T1000 (cell line): ENCODE measurements at places on chromosomes 13 and 19.

GRCh38 chr19:3370728-3371591 is 4.6 kb downstream of the NFIC start:
- no peak for DNase-seq

DNA sequence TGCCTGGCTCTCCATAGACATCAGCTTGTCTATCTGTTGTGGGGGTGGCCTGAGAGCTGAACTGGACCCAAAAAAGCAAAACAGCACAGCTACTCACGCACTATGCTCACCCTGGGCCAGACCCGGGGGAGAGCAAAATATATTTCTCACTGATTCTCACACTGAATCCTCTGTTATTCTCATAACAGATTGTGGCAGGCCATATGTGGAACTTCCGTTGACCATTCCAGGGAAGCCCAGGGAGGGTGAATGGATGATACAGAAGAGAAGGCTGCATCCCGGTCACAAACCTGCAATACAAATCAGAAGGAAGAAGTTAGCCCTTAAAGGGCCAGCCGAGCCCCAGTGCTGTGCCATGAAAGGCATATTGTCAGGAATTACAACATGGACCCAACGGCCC is 362.5 kb downstream of the ZNF536 start:
- no peak for DNase-seq

DNA sequence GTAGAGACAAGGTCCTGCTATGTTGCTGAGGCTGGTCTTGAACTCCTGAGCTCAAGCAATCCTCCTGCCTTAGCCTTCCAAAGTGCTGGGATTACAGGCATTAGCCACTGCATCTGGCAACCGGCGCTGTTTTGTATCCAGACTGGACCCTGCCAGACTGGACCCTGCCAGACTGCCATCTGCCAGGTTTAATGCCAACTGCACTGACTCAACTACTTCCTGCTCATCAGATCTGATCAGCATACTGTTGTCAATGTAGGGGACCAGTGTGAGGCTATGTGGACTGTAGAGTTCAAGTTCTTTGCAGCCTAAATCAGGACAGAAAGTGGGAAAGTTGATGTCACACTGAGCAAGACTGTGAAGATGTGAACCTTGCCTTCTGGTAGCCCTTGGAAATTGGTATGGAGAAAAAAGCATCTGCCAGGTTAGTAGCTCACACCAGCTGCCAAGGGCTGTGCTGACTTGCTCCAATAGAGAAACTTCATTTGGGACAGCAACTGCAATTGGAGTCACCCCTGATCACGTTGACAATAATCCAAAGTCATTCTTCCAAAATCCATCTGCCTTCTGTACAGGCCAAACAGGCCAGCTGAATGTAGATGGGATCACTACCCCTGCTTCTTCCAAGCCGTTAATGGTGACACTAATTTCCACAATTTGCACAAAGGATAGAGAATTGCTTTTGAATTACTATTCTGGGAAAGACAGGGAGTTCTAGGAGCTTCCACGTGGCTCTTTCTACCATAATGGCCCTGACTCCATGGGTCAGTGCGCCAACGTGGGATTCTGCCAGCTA is 36.8 kb upstream of the ATP1A3 start:
- DNase-seq = no peak

DNA sequence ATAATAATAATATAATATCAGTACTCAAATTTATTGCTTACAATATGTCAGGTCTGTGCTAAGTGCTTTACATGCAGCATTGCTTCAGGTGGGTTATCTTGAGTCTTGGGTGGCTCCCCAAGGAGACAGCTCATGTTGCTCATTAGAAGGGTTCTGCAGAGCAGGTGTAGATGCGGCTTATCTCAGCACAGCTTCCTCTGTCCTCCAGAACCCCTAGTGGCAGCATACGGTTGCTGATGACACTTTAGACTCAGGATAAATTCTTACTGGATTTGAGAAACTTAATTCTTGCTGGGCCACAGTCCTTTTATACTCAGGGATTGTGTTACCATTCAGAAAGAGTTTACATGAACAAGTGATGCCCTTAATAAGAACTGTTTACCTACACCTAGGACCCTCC is 8.9 kb downstream of the COG3 start:
- no peak for DNase-seq

- no peak for DNase-seq
Measured at GRCh38 chr19:11483366-11484111, 2.7 kb upstream of the ELAVL3 start.

- no peak for DNase-seq
Measured at GRCh38 chr19:29945017-29945416, 3.0 kb downstream of the URI1 start.

GRCh38 chr19:17703824-17704463 is 15.3 kb upstream of the MAP1S start:
- no peak for DNase-seq

GRCh38 chr19:51573331-51573730 is 2.2 kb downstream of the ZNF175 start:
- DNase-seq = no peak

DNA sequence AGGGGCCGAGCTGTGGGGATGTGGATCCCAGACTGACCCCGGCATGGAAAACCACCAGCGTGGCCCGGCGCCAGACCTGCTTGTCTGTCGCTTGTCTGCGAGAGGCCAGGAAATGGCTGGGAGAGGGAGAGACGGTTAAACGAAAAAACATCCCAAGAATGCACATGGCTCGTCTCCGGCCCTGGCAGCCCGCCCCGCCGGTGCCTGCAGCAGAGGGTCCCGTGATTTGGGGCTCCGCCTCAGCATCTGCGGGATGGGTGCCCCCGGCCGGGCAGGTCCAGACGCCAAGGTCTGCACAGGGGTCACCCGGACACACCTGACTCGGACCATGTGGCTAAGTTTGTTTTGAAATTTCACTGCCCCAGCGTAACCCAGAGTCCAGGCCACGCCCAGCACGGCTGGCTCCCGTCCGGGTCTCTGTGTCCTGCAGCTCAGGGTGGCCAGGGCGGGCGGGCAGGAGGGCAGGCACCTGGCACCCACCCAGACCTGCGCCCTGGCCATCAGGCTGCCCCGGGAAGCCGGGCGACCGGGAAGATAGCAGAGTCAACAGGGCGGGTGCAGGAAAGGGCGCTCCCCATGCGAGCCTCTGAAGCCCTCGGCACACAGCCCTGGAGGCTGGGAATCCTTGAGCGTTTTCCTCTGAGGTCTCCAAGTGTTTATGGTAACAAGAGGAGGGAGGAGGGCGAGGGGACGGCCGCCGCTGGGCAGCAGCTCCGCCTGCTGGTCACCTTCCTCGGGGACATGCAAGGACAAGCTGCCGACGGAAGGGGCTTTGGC is 103.2 kb downstream of the GADD45B start:
- DNase-seq = peak; percentile 89

- no peak for DNase-seq
Measured at GRCh38 chr19:50478901-50479715, 2.5 kb upstream of the GARIN5A start.

DNA sequence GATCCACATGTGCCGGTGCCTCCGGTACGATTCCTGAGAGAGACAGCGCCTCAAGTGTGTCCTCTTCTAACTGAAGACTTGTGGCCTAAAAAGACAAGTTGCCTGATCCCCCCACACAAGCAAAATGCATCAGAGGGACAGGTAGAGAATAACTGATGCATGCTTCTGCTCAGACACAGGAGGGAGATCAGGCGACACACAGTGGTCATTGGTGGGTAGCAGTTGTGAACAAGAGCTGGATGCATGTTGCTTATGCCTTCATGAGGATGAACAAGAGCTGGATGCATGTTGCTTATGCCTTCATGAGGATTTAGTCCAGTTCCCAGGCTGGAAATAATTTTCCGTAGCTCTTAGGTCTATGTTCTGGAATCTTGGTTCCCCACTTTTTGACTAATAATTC is 505.6 kb downstream of the MYO16 start:
- DNase-seq = no peak

DNA sequence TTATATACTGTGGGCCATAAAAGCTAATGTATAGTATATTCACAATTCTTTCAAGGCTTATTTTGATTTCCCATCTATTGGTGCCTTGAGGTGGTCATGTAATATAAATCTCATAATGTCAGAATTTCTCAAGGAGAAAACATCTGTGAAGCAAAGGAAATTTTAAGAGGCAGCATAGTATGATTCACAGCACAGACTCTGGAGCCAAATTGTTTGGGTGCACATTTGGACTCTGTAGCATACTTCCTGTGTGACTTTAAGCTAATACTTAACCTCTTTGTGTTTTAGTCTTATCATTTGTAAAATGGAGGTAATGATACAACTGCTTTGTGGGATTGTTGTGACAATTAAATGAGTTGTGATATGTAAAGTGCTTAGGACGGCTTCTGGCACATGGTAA is 67.6 kb downstream of the PIBF1 start:
- DNase-seq = no peak

- no peak for DNase-seq
Measured at GRCh38 chr19:15538774-15539173, 30.4 kb downstream of the CYP4F22 start.

- DNase-seq = no peak
Measured at GRCh38 chr13:101127741-101128353, 288.5 kb downstream of the NALCN start.

GRCh38 chr13:25674371-25674770 is 302.6 kb downstream of the ATP8A2 start:
- no peak for DNase-seq

DNA sequence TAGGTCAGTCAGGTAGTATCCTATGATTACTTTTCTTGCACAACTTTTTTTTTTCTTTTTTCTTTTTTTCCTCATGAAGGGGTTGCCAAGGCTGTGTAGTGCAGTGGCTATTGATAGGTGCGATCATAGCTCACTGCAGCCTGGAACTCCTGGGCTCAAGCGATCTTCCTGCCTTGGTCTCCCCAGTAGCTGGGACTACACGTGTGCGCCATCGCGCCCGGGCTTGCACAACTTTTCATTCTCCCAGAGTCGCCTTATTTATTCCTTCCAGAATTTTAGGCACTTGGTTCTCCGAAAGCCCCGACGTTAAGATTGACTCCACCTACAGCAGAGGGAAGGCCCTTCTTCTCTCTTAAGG is 867 bp upstream of the ZNF613 start:
- DNase-seq = no peak

DNA sequence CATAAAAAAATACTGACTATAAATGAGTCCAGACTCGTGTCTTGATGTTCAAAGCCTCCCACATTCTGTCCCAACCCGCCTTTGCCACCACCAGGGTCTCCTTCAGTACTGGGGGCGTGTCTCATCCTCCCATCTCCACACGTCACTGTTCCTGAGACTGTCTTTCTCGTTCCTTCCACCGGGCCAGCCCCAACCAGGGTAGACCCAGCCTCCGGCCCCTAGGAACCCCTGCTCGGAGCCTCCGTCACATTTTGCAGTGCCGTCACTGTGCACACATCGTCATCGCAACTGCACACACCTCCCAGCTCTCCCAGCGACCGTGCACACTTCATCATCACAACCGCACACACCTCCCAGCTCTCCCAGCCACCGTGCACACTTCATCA is 73.4 kb downstream of the SPACA7 start:
- DNase-seq = no peak

DNA sequence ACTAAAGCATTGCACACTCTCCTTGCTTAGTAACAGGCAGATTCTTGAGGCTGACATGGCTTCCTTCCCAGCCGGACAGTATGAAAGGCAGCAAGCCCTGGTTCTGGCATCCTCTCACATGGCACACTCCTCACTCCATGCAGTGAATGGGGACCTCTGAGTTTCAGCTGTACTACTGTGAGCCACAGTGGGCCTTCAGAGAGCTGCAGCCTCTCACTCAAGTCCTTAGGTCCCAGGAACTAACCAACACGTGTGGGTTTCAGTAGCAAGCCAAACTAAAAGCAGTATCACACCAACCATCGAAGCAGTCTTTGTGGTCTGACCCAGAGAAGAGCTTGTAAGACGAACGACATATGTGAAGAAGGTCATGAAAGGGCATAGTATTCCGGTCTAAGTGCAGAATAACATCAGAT is 128.2 kb downstream of the TBC1D4 start:
- DNase-seq = no peak

DNA sequence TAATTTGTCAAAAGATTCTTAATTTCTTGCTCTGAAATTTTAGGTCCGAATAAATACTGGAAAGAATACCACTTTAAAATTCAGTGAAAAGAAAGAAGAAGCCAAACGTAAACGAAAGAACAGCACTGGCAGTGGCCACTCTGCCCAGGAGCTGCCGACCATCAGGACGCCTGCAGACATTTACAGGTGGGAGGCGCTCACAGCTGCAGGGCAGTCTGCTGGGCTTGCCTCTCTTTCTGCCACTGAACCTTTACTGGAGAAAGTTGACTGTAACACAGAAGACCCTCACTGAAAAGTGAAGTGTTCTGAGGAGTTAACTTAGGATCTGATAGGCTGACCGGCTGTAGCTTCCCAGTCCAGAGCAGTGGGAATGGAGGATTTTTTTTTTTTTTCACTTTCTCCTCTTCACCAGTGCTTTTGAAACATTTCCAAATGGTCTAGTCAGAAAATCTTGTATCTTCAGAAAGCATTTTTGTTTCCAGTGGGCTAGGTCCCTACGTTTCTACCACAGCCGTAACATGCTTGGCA is 69.1 kb downstream of the URI1 start:
- no peak for DNase-seq

DNA sequence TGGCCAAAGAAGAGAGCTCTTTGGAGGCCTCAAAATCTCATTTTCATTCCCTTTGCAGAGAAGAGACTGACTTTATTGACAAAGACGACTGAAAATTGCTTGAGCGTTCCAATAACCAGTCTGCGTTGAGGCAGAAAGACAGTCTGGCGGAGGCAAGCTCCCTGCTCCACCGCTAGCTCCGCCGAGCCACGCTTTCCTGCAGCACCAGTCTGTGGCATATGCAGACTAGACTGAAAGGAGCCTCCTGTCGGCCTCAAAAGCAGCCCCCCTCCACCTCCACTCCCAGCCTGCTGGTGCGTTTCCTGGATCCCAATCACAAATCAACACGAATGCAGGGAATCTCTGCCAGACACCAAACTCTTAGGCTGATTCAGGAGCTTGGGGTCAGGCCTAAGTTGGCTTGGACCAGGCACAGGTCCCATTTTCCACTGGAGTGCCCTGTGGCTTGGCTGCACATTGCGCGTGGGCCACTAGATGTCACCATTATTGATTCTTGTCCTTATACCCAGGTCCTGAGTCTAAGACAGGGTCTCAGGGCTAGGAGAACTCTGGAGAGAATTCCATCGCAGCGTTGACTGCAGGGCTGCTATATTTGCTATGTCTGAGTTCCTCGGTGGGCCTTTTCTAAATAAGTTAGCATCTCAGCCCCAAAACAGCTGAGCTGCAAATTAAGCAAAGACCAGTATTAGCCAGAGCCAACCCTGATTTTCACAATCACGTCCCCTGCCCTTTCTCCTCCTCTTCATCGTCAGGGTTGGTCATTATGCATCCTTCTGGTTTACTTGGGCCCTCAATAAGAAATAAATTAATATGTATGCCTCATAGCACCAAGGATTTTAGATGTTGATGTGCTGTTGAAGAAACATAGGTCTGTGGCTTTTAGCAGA is 5.2 kb upstream of the ZNF507 start:
- DNase-seq = peak; percentile 23

DNA sequence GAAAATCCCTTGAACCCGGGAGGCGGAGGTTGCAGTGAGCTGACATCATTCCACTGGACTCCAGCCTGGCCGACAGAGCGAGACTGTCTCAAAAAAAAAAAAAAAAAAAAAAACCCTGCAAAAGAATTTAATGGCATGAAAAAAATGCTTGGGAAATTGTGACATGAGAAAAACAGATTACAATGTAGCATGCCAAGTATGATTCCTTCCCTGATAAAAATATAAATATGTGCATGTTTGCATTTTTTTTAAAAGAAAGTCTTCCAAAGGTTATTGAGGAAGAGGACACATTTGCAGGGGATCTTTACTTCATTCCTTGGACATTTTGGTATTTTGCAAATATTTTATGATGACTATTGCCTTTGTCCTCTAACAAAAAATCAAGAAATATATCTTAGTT is 14.5 kb upstream of the ZBTB32 start:
- no peak for DNase-seq

GRCh38 chr13:59305896-59306295 is 857.8 kb downstream of the DIAPH3 start:
- DNase-seq = no peak
